ENCODE measurements at places on chromosomes 2 and 18.

- peak; percentile 27 for DNase-seq
These were observed 23.6 kb upstream of the NEB start for GRCh38 chr2:151757861-151758260.

GRCh38 chr2:158845859-158846258, 50.7 kb downstream of the DAPL1 start:
- DNase-seq, result peak; percentile 5

- DNase-seq, result no peak
These were observed 483.1 kb upstream of the CHST9 start for GRCh38 chr18:27668158-27668557.

- no peak for DNase-seq
These were observed 643 bp upstream of the DTNB start for GRCh38 chr2:25674077-25674362.

DNA sequence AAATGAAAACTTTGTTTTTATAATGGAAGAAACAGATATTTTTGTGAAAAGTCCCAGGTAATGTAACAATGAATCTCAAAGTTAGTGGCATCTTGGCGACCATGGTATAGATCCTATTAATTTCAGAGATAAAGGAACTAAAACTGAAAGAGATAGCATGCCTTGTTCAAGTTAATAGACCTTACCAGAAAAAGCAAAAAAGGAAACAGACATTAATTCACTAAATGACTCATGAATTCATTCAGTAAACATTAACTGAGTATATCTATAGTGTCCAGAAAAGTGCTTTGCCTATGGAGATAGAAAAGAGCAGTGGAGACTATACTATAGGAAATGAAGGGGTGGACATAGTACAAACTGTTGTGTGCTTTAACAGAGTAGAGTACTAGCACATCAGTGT, 763.3 kb downstream of the TRIB2 start:
- DNase-seq, result no peak

- no peak for DNase-seq
These were observed 7.5 kb upstream of the GBX2 start for GRCh38 chr2:236175548-236176150.

GRCh38 chr2:158213773-158214172, 112.1 kb downstream of the UPP2 start:
- no peak for DNase-seq

Measured in NCI-H2081 (cell line).